Stimulated activated CD4-positive, alpha-beta T cell treated with anti-CD3 and anti-CD28 coated beads, Interleukin-2, amount 100 ng/mL, for 24 hours (primary cell): ENCODE measurements at places on chromosomes 2 and 18.
A peak's percentile ranks its signal among the peaks of the same experiment; 100 is the strongest.

DNA sequence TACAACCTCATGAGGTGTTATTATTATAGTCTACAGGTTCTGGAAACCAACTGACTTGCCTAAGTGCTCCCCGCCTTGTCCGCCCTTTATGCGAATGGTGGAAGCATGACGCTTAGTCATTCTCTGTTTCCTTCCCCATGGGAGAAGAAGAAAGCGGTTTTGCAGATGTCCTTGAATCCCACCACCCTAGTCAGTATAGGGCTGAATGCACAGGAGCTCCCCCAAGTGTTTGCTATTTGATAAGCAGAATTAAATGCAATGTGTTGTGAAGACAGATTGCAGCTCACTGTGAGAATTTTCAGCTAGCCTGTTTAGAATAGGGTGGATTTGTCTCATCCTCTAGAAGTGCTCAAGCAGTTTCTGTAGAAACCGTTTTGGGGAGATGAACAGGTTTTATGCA lies 652.0 kb downstream of the DCC start:
- DNase-seq, result no peak

DNA sequence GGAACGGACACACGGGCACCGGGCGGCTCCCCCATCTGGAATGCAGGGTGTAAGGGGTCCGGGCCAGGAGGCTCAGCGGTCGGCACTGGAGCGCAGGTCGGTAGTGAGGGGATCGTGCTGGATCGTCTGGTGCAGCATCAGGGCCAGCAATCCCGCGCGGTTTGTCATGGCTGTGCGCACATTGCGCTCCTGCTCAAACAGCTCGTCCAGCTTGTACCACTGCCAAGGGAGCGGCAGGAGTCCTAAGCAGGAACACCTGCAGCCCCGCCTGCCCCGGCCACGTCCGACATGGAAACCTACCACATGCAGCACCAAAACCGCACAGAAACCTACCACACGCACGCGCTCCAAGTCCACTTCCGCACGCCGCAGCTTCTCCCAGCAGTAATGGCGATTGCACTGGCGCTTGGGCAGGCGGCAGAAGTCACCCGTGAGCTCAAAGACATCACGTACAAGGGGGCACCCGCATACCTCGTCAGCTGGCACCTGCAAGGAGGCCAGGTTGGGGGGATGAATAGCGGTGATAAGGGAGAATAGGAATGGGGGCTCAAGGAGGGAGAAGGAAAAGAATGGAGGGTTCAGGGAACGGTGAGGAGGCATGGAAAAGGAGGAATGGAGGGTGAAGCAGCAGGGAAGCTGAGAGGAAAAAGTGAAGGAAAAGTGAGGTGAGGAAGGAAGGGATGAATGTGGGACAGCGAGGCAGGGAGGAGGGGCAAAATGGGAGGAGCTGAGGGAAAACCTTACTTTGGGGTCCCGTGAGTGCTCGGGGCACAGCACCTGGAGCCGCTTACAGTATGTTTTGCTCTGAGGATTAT lies 1.4 kb upstream of the MBD1 start:
- DNase-seq, result no peak

- DNase-seq, result no peak
Measured at GRCh38 chr18:60466677-60467076, 94.1 kb upstream of the MC4R start.

- DNase-seq, result no peak
Measured at GRCh38 chr2:197232010-197232409, 78.6 kb downstream of the ANKRD44 start.

GRCh38 chr2:170651624-170652325 lies 63.4 kb upstream of the SP5 start:
- DNase-seq, result peak; percentile 26

GRCh38 chr2:144432921-144433320 lies 87.0 kb downstream of the ZEB2 start:
- DNase-seq, result no peak

DNA sequence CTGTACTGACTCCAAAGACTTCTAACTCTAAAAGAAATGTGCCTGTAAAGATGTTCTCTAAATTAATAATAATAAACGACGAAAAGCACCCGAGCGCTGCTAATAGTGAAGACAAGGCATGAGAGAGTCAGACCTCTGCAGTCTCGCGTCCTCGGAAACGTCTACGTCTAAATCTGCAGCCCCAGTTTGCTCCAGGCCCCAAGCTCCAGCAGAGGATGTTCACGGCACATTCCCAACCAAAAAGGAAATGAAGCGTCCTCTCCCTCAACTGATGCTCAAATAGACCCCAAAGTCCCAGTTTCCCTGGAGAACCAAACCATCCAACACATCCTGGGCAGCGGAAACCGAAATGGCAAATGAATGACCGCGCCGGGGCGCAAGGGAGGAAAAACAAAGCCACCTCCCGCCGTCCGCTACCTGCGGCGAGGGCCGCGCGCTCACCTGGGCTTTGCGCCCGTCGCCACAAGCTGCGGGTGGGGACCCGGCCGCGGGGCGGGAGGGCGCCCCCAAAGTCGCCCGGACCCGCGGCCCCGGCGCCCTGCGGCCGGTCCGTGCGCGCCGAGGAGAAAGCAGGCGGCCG lies 47.1 kb upstream of the CCDC150 start:
- no peak for DNase-seq

DNA sequence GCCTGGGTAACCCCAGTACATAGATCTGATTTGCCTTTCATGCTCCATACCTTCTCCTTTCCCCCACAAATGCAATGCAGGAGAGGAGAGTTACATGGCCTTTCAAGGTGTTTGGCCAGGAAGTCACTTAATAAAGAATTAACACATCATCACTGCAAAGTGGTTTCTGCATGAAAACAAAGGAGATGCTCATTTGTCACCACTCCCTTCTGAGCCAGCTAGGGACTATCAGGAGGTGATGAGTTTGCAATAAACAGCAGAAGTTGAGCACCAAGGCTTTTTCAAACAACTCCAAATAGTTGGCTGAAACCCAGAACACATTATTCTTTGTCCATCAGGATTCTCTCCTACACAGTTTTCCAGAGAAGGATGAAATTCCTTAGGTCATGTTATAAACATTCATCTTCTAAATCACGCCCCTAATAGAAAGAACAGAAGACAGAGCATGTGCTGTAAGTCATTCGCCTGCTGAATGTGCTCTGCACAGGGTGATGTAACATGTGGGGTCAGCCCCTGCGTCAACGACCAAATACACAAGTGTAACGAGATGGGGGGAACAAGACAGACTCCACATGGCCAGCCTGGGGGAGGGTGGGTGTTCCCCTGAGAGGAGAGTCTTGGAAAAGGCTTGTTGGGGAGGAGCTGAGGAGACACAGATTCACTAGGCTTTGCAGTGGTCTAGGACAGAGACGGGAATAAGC lies 87.3 kb upstream of the RMDN2 start:
- DNase-seq, result no peak

DNA sequence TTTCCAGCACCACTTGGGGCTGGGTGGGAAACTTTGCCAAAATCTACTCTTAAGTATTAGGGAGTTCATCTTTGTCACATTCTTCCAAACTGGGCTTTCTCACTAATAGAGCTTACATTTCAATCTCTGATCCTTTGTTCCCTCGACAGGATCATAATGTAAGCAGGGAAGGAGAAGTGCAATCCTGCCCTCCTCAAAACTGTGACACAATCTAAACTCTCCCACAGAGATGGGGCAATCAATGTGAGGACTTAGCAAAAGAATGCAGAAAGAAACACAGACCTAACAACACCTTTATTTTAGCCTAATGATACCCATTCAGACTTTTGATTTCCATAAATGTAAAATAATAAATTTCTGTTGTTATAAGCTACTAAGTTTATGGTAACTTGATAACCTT lies 40.8 kb downstream of the DSEL start:
- no peak for DNase-seq

DNA sequence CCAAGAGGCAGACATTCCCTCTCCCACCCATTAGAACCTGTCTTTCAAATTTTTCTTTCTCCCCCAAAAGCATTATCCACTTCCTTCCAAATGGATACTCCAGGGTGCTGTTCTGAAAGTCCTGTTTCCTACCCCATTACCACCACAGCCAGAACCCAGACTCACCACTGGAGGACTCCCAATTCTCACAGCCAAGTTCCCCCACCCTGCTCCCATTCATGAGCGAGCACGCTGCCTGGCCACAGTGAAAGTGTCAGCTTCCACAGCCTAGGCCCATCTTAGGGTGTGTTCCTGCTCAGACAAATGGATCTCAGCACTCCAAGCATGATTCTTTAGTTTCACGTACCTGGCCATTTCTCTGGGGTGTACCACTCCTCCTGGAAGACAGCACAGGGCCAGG lies 3.8 kb upstream of the ANKRD53 start:
- DNase-seq, result no peak

DNA sequence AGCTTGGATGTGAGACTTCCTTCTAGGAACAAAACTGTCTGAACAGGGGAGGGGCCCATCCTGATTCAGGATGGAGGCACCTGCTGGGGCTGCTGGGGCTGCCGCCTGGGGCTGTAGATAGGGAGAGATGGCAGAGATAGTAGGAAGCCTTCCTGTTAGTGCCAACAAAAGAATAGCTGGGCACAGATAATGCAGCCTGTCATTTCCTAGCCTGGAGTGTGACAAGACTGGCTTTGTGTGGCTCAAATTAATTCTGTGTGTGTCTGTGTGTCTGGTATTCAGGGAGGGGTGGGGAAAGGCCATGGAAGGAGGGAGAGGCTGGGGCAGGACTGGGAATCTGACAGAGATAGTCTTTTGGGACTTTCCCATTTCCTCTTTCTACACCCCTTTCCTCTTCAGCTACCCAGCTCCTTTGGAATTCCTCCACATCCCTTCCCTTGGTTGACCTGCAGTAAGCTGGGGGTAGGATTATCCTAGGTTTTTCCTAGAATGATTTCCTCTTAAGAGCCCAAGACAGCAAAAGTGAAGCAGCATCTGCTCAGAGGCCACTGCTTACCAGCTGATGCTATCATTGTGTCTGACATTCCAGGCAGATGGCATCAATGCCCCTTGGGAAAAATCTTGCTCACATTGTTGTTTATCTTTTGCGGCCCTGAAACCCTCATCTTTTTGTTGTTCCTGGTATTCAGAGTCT lies 144.9 kb upstream of the LHCGR start:
- DNase-seq, result no peak

GRCh38 chr18:31819106-31819924 lies 58.6 kb upstream of the SLC25A52 start:
- no peak for DNase-seq

GRCh38 chr2:241410739-241411176 lies 54.7 kb downstream of the FARP2 start:
- DNase-seq, result no peak

DNA sequence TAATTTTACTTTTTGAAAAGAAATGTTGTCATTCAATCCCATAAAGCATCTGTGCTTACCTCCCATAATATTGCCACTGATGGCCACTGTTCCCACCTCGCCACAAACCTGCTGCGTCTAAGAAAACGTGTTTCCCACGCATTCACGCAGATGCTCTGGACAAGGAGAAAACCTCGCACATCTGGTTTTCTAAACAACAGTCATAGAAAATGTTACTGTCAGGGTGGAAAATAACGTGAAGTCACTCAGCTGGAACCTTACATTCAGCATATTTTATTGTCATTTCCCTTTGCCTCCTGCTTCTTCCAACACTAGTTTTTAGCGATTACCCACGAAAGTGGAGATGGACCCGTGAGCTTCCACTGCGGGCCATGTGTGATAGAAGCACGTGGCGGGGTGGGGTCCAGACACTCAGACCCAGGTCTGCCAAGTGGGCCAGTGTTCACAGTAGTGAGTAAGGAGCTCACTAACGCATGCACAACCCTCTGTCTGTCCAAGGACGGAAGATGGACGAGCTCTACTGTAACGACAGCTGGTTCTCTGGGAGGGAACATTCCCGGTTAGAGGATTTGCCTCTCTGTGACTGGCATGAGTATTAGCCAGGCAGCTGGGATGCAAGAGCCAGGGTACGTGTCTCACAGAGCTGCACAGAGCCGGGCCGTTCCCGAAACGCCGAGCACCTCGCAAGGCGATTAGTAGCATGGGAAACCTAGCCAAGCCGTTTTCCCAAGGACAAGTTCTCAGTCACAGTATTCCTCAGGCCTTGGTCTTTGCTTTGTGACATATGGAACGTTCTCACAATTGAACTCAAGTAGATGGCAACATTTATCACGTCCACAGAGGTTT lies 94.5 kb downstream of the MTCL1 start:
- DNase-seq, result no peak

GRCh38 chr2:74093840-74094239 lies 53.9 kb downstream of the BOLA3 start:
- DNase-seq, result no peak

DNA sequence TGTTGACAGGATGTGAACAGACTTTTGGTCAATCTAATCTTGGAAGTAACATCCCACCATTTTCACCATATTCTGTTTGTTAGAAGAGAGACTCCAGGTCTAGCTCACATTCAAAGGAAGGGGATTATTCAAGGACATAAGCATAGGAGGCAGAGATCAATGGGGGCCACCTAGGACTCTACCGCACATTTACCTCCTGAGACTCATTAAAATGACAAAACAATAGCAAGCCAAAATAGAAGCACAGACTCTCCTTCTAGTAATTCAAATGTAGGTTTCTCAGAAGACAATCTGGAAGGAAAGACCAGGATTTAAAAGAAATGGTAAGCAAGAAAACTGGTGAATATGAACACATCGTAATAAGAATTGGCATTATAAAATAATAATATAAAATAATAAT lies 156.4 kb upstream of the KYNU start:
- no peak for DNase-seq

GRCh38 chr18:37578886-37579513 lies 13.4 kb upstream of the CELF4 start:
- DNase-seq, result no peak

DNA sequence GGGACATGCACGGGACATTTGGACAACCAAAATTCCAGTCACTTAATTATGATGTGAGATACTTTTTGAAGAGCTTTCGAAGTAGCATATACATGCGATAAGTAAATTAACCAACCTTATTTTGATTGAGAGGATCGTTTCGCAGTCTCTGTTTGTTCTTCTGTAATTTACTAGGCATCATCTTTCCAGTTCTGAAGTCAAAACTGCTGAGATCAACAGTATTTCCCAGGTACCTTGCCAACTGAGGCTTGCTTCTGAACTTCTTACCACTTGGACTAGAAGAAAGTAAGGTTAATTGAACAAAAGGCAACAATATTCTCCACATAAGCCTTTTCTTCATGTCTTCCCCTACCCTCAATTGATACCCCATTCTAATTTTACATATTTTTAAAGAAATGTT lies 19.6 kb downstream of the MBD2 start:
- DNase-seq, result no peak

- no peak for DNase-seq
Measured at GRCh38 chr2:62457556-62457955, 48.4 kb downstream of the TMEM17 start.

DNA sequence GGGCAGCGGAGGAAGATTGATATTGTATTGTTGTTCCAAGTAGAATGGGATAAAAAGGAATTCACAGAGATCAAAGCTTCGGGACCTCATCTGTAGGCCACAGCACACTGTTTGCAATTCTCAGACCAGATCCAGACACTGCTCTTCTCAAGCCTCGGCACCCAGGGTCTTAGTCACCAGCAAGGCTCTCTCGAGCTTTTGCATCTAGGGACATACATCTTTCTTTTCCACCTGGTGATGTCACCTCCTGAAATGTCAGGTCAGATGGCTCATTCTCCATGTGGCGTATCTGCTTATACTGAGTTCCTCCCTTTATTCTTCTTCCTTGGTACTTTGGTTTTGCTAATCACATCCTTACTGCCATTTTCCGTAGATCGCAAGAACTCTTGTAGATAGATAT lies 42.9 kb upstream of the SNTG2 start:
- DNase-seq, result no peak
